ENCODE measurements at places on chromosomes 5 and 9.

GRCh38 chr9:22036866-22037626 lies 27.9 kb upstream of the CDKN2B start:
- DNase-seq: no peak

- DNase-seq: peak; percentile 19
Observed at GRCh38 chr9:89655056-89655989, 50.5 kb downstream of the GADD45G start.

DNA sequence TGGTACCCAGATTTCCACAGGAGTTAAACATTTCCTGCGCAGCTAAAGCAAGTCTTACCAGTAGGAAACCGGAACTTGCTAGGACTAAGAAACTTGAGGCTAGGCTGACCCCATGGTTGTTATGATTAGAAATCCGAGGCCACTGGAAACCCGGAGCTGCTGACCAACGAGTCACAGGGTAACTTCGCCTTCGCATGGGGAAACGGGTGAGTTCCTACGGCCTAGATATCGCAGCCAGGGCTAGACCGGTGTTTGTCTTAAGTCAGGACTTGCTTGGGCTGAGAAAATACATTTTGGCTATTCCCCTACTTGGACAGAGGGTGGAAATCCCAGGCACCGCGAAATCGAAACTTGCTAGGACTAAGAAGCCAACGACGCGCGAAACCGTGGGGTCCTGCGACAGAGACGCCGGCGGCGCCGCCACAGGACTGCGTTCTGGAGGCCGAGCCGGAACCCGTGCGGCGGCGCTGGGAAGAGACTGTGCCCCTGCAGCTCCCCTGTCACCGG lies 1.6 kb upstream of the ANXA2R start:
- peak; percentile 89 for DNase-seq

DNA sequence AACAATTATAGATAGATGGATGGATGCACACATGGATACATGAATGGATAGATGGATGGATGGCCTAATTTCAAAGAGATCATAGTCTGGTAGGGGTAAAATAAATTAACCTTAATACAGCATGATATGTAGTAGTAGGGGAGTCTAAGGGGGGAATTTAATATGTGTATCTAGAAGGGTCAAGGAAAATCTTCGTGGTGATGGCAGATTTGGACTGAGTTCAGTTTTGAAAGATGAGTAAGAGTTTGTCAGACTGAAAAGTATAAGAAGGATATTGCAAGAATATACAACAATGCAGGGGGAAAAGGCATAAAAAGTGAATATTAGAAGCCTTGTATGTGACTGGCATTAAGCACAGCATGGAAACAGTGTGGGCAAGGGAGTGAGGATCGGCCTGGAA lies 98.7 kb downstream of the ZNF462 start:
- DNase-seq: no peak

DNA sequence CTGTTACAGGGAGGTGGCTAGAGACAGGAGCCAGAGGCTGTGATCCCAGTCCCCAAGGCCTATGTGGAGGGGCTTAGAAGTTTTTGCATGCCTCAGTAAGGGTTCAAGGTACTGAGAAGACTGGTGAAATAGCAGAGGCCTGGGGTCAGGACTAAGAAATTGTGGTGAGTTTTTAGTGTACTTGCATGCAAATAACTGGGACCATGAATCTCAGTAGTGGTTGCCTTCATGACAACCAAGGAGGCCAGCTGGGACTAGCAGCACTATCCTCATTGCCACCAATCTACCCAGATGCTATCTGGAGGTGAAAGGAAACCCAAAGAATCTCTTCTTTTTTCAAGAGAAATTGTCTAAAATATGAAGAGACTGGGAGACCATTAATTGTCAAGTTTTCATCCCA lies 395.1 kb downstream of the CETN3 start:
- DNase-seq: no peak

DNA sequence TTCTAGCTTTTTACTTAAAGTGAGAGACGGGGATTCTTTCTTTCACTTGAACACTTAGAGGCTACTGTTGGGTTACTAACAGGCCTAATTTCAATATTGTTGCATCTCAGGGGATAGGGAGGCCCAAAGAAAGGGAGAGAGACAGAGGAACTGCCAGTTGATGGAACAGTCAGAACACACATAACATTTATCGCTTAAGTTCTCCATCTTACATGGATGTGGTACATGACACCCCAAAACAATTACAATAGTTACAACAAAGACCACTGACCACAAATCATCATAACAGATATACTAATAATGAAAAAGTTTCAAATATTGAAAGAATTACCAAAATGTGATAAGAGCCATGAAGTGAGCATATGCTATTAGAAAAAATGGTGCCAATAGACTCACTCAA lies 4.3 kb upstream of the RIC1 start:
- no peak for DNase-seq

DNA sequence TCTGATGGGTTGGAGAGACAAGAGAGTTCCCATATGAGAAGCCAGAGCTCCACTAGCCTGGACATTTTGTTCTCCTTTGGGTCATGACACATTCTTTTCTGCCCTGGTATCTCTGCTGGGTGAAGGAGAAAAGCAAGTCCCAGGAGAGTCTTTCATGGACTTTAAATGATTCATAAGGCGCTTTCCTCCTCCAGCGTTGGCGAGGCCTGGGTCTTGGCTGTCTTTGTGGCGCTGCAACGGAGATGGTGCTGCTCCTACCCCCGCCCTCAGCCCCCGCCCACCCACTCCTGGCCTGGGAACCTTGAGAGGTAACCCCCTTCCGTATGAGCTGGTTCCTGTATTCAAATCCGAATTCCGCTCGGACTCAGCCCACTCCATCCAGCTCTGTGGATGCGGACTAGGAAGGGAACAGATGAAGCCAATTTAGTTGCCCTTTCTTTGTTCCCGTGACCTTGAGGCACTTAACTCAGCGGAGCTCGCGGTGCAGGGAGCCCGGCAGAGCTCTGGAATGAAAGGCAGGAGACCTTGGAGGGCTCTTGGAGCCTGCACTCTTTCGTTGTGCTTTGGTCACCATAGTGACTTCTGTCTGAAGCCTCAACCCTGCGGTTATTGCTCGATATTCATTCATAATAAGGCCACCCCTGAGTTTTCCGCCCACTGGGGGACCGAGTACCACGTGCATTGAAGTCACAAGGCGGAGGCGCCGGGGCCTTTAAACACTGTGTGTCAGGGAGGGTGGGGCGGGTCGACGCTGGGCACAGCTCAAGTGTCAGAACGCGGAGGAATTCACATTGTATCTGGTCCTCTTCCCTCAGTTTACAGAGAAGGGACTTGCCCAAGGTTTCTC lies 14.0 kb upstream of the PWWP2A start:
- peak; percentile 65 for DNase-seq

DNA sequence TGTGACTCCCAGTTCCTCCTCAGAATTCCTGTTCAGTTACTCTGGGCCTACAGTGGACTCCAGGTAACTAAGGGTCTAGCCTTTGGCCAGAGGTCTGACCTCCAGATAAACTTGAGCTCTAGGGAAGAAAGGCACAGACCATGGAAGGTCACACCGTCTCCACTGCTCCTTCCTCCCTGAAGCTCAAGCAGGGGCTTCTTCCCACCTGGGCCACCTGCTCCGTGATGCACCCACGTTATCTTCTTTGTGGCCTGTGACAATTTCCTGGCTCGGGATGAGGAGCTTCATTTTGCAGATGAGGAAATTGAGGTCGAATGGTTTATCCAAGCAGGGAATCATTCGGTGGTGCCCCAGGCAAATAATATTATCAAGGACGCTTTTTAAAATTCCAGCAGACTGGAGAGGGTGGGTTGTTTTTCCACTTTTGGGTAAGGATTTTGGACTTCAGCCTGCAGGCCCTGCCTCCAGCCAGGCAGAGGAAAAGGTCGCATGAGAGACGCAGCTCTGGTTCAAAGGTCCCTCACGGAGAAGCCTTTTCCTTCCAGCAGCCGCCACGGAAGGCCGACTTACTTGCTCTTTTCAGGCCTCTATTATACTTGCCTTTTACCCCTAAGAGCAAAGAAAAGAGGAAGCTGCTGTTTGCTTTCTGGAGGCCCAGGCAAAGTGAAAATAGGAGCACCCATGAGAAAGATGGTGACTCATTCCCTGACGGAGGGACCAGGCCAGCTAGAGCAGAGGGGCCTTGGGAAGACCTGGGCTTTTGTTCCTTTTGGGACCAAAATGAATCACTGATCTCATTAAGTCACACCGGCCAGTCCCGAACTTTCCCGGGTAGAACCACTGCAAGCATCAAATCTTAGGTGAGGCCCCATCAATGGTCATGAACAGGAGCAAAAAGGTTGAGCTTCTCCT lies 22.8 kb upstream of the DUSP1 start:
- peak; percentile 52 for DNase-seq

DNA sequence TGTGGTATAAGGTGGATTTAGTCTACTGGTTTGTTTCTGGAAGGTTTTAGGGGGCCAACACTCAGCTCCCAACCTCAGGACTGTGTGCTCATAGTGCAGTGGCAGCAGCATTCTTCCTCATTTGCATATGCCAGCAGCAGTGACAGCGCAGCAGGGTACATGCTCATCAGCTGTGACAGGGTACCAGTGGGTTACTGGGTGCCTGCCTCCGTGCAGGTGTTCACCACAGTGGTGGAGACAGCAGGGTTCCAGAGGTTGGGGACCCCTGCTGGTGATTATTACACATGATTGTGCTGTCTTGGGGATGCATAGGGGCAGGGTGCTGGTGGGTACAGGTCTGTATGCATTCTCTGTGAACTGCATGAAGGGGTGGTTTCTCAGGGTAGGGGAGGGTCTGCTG lies 45.5 kb upstream of the IFNE start:
- no peak for DNase-seq

DNA sequence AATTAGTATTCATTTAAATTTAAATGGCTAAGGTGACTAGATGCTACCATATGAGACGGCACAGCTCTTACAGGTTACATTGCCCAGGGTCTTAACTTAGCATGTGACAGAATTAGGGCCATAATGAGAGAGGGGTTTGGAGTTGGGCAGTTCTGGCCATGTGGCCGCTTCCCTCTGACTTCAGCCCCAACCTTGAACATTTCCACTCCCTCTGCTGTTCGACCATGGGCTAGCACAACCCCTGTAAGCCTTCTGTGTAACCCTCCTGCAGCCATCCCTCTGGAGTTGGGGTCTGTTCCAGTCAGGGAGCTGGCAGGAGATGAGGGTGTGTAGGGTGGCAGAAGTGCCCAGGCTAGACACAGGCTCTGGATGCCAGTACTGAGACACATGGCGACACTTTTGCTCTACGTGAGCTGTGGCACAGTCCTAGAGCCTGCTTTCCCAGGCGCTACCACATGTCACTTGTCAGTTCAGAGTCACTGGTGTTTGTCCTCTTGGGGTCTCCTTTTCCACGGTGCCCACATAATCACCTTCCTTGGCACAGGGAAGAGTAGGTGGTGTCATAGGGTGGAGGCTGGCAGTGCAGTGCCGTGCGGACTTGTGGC lies 128.7 kb upstream of the PITX1 start:
- DNase-seq: no peak

DNA sequence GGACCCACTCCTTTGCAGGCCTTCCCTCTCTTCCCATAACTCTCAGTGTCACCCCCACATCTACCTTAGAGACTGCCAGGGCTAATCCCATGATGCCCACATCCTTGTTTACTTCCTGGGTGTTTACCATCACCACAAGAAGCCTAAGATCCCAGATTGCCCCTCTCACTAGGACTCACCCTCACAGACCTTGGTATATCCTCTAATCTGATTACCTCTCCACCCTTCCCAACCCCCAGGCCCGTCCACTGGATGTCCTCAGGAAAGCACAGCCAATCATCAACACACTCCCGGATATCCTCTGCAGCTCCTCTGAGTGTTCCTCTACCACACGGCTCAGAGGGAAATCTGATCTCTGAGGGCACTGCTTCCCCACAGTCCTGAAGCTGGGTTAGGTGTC lies 91.0 kb downstream of the FOXD1 start:
- no peak for DNase-seq

DNA sequence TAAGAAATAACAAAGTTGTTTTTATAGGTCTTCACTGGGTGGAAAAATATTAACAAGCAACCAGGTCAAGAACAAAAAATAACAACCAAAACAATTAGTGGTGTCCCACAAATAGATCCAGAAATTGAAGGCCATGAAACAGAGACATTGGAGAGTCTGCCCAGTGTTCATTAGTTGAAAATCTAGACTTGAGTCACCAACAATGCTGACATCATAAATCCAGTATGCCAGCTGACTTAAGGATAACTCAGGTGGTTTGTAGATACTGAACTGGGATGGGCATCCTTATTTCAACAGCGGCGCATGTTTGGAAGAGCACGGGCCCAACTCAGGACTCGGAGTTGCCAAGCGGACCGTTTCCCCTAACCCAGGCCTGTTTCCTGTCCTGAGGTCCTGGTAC lies 80.7 kb upstream of the TNFAIP8 start:
- peak; percentile 70 for DNase-seq

DNA sequence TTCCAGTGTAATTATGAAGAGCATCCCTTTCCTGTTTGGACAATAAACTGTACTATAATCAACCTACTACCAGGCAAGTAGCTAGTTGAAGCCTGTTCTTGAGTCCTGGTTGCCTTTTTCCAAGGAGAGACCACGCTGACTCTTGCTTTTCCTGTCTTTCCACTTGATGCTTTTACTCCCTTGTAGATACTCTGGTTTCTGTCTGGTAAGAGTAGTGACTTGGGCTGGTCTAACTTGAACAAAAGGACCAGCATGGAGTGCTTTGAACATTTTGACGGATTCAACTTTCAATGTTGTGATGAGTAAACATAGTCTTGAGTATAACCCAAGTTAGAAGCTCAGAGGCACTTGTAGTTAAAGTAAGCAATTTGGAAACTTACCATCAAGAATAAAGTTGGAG lies 464.3 kb downstream of the GADD45G start:
- no peak for DNase-seq

All from astrocyte (in vitro differentiated cells and primary cell).